DMS153 (cell line): ENCODE measurements at places on chromosomes 4 and X.

DNA sequence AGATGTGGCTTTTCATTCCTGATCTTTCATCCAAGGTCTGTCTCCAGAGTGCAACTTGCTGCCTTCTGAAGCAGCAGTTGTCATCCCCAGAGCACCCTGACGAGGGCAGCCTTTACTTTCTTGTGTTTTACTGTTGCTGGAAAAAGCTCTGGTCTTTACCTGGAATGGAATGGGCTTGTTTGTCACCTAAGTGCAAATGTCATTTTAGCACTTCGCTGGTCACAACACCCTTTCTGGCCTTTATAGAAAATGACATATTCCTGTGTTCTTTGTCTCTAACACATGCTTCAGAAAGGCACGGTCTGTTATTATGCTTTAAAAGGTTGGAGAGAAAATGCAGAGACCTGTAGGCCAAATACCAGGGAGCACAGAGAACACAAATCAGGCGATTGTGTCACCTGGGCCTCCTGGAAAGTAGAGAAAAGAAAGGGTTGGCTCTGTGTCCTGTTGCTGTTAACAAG lies 332.7 kb upstream of the IGFBP7 start:
- DNase-seq, result peak; percentile 14

- no peak for DNase-seq
Measured at GRCh38 chr4:101183666-101184373, 163.5 kb downstream of the PPP3CA start.

- no peak for DNase-seq
Measured at GRCh38 chr4:148438047-148438446, 4.2 kb downstream of the NR3C2 start.

GRCh38 chr4:159041054-159042034 lies 61.5 kb upstream of the RAPGEF2 start:
- no peak for DNase-seq

DNA sequence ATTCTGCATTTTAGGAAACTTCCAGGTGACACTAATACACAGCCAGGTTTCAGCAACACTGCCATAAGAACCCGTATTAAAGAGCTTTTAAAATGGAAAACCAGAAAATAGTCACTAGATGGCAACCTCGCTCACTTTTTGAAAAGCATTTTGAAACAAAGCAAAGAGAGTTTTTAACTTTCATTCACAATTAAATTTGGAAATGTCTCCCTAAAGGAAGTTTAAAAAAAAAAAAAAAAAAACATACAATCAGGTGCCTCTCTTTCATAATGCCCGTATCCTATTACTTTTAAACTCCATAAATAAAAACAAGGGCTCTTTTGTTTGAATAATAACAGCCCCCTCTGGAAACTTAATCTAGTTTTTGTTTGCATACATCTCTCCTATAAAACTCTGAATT lies 20.3 kb downstream of the MEPE start:
- peak; percentile 26 for DNase-seq
